Posterior cingulate gyrus (tissue), 11 donors: ENCODE measurements at places on chromosomes 2 and 18.

DNA sequence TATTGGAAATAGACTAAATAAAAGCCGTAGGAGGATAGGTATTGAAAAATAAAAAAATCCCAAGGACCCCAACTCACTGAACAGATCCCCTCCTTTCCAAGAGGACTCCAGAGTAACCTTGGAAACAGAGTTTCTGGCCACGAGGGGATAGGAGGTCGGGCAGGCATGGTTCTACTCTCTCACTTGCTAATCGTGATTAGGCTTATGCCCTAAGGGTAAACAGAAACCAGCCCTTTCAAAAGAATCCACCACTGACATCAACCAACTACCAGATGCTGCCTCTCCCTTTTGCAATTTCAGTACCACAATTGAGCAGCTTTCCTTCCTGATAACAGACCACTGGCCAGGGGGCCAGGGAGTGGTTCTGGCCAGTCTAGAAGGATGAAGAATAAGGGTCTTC is 477.8 kb downstream of the EIPR1 start:
- no peak for DNase-seq

DNA sequence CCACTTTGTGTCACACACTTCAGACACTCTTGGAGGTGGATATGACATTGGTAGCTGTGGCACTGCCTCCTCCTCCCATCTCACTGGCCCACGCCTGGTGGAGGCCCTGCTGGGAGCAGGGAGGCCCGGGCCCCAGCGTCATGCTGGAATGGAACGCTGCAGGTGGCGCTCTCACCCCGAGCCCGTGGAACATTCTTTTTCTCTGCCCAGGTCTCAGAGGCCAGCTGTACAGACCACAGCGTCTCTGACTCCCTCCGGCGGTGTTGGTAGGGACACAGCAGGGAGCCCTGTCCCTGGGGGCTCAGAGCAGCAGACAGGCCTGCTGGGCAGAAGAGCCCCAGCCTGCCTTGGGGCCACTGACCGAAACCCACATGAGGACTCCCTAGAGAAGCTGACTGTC is 218.1 kb downstream of the TWIST2 start:
- DNase-seq: no peak

DNA sequence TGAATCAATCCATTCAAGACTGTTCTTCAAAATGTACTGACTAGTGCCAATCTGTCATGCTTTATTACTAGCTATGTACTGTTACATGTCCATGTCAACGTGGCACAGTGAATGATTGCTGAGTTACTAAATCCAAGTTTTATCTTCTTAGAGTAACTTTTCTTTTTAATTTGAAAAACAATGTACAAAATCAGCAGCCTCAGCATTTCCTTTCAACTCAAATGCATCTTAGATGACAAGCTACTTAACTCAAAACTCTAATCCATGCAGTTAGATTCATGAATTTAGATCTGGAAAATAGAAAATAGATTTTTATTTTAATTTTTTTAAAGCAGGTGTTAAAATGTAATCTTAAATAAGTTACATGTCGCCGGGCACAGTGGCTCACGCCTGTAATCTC is 174.2 kb downstream of the CAPN13 start:
- no peak for DNase-seq

GRCh38 chr2:219225350-219225749 is 4.1 kb downstream of the ATG9A start:
- DNase-seq: no peak

DNA sequence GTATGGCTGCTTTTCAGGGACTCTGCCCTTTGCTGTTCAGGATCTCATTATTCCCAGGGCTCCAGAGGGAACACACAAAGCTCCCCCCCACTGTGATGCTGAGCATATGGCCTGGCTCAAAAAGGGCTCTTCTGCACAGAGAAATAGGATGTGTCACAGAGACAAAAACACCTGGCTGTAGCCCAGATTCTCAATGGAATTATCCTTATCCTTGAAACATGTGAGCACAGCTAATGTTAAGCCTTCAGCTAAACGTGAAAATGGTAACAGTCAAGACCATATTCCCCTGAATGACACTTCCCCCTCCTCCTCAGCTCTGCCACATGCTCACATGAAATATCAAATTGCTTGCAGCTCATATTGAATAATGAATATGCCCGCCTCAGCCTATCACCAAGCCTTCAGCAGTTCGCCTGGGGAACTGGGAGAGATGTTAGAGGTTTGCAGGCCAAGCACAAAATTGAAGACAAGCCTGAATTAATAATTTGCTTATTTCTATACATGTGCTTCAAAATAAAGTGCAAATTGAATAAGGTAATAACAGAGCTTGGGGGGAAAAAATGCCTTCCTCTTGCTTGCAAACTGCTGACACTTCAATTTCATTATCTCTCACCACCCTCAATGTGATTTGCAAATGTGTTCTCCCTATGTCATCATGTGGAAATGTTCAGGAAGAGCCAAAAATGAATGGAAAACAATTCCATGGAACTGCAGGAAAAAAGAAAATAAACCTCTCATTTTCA is 181.0 kb upstream of the HNRNPA3 start:
- no peak for DNase-seq

DNA sequence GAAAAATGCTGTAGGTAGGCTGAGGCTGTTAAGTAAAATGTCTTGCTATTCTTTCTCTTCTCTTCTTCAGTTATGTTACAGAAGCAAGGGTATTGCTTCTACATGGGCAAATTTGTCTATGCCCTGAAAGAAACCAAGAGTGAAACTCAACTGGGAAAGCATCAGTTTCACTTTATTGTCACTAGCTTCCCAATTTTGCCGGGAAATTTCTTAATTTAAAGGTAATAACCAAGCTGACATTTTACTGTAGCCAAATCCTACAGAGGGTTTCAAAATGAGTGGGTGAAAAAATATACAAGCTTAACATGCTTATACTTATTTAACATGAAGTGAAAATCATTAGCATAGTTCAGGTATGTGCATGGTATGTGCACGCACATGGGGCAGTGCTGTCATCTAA is 3.2 kb downstream of the TANK start:
- DNase-seq: no peak
